ENCODE measurements at places on chromosomes 5 and 9. TPM values are rescaled to one million over a fixed set of nuclear protein-coding genes. Genes with fewer than 3 reads are reported as not detected.

The STKLD1 gene
- polyA plus RNA-seq: 0.79 TPM

DNA sequence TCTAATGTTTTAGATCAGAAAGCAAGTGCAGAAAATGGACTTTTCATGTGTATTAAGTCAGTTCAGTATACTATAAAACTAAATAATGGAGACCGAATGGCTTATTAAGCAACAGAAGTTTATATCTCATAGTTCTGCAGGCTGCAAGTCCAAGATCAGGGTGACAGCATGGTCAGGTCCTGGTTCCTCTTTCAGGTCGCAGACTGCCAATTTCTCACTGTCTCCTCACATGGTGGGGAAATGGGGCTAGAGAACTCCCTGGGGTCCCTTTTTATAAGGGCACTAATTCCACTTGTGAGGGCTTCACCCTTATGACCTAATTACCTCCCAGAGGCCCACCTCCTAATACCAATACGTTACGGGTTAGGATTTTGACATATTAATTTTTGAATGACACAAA lies 48.7 kb downstream of the RICTOR start:
- DNase-seq: no peak

- DNase-seq: no peak
These were observed 88.9 kb upstream of the PLPPR1 start for GRCh38 chr9:100939636-100940035.

The RNF20 gene
- polyA plus RNA-seq: 20.1 TPM

DNA sequence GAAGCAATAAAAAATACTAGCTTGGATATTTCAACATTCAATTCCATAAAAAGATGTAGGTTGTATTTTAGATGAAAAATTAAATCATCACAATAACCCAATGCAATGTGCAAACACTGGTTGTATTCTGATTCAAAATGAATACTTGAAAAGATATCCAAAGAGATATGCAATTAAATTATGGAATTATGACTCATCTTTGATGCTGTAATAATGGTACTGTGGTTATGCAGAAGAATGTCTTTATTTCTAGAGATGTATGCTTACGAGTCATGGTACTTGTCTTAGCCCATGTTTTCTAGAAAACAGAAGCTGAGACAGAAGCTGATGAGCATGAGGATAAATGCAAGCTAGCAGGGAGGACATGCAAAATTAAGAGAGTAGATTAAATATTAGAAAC lies 1941.4 kb upstream of the NUDT12 start:
- peak; percentile 47 for DNase-seq

DNA sequence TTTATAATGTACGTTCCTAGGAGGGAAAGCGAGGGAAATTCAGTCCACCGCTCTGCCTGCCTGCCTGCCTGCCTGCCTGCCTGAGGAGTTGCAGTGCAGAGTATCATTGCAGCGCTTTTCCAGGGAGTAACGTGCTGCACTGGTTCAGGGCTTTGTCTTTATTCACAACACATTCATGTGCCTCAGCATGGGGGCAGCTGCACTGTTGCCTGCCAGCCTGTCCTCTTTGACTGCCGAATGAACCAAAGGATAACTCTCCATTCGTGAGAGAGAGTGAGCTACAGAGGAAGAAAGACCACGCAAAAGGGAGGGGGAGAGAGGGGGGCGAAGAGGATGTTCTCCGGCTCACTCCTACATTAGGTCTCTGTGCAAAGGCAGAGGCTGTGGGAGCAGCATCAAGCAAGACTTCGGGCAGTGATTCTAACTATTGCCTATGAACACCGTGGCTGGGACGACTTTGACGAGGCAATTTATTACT lies 791.2 kb downstream of the MAT2B start:
- DNase-seq: peak; percentile 42

The CXCL14 gene
- polyA plus RNA-seq: not detected

DNA sequence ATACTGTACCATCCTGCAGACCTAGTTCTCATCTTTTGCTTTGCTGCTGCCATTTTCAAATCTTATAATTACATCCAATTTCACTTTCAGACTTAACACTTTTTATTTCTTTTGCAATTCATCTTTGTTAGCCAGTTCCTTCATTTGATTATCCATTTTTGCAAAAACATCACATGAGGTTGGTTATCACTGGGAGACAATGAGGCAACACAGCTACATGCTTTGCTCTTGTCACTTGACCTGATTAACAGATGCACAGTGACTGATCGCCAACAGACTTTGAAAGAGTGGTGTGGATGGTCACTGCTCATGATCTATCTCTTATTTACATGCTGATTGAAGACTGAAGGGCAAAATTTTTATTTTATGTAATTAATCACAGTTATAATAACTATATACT lies 17.0 kb upstream of the RNF20 start:
- no peak for DNase-seq

The FOXD4 gene
- polyA plus RNA-seq: 0.06 TPM

The LHX3 gene
- polyA plus RNA-seq: not detected

The SLC2A6 gene
- 6.7 TPM for polyA plus RNA-seq
